Omental fat pad (tissue), 4 donors: ENCODE measurements at places on chromosomes 3 and 15. TPM values are rescaled to one million over a fixed set of nuclear protein-coding genes. Genes with fewer than 3 reads are reported as not detected.

MME gene
- total RNA-seq = 106 TPM

PLEKHO2 gene
- total RNA-seq = 53.0 TPM

GRCh38 chr3:61947456-61947855, 386.1 kb downstream of the PTPRG start:
- no peak for DNase-seq

DNA sequence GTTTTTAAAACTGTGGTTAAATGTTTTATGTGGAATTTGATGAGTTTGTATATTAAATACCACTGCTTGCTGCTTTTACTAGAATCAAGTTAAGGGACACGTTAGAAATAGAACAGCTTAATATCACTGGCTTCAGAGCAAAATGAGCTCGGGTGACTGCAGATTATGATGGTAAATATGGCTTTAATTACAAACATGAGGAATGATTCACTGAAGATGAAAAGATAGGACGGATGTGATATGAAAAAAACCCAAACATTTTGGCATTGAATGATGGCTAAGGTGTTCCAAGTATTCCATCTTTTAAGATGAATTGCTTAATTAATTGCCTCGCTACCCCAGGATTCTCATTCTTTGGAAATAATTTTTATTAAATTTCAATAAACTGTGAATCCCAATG, 33.7 kb downstream of the SLC24A1 start:
- DNase-seq = no peak

DNA sequence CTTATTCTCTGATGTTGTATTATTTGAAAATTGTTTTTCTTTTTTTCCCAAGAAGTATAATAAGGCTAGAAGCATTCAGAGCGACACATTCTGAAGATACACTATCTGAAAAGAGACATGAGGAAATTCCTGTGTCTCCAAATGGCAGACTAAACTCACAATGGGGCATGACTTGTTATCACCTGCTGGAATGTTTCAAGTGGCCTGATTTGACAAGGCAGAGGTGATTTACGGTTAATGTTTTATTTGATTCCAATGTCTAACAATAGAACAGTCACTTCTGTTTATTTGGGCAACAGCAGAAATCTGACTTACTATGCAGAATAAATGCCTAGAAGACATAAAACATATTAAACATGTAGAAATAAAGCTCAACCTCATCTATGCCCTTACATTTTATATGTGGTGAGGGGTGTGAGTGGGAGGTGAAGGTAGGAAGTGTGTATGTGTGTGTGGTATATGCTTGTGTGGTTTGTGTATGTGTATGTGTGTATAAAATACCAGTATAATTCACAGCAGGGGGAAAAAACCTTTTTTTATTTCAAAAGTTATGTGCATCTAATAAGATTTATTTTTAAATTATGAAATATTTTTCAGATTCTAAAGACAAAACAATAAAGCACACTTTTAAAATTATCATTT, 1051.7 kb downstream of the ROBO2 start:
- no peak for DNase-seq

DNA sequence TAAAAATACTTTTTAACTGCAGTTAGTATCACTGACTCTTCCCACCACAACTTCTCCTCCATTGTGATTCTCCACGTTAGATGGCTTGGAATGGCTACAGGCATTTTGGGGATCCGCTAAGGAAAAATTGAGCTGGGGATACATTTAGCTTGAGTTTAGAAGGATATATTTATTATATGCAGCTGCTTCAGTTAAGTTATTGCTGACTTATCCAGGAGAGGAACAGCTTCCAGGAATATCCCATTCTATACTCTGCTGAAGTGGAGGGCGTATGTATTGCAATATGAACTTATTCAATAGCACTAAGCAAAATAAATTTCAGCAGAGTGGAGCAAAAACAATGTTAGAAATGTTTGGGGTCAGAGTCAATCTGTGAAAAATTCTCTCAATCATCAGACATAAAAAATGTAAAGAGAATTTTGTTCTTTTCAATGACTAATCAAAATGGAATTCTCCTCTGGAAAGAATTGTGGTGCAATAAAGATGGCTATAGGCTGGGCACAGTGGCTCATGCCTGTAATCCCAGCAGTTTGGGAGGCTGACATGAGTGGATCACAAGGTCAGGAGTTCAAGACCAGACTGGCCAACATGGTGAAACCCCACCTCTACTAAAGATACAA, 84.7 kb downstream of the NCEH1 start:
- no peak for DNase-seq

GRCh38 chr3:123723522-123724168, 138.8 kb upstream of the HACD2 start:
- no peak for DNase-seq

DNA sequence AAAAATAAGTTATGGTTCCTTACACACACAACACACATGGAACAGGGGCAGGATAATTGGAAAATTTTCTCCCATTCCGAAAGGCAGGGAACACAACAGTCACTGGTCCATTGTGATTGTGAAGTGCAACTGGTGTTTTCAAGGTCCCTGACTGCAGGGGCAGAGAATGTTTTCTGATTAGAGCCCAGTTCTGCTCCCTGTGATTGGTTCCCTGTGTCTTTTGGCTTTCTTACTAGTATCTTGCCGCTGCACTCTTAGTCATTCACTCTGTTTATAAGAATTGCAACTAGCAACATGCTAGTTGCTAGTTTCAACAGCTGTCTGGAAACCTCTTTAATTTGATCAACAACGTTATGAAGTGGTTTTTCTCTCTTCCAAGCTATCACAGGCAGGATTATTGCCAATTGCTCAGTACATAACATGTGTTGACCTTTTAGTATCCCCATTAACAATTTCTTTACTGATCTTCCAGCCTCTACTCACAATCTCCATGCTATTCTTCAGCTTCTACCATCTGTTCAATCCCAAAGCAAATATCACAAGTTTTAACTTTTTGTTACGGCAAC, 177.5 kb downstream of the EPHA6 start:
- DNase-seq = no peak
